Fibroblast of skin of right quadriceps (primary cell): ENCODE measurements at places on chromosomes 3 and 15.
A peak's percentile ranks its signal among the peaks of the same experiment; 100 is the strongest.

DNA sequence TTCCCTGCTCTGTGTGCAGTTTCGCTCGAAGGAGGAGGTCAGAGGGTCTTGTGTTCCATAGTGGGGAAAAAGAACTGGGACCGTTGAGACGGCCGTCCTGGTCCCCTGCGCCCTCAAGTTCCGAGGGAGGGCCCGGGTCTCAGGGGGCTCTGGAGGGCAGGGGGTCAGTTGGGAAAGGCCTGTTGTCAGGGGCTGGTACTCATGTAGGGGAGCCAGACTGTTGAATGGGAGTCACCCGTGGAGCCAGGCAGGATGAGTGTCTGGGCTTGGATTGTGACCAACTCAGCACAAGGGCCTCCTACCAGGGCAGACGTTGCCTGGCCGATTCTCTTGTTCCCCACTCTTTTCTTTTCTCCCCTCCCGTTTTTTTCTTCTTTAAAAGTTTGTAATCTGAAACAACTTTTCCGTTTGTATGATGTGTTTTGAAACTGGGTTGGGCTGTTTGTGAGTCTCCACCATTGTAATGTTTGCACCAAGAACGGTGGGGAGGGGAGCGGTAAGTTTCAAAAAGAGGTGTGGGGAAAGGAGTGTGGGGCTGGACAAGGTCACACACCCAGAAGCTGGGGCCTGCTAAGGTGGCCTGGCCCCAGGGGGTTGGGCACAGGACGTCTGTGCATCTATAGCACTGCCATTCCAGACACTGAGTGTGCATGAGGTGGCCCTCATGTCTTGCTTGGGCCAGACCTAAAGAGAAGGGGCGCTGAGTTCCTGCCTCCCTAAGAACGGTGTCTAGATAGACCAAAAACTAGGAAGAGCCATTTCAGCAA lies 1.1 kb downstream of the CMTM7 start:
- DNase-seq, result peak; percentile 48

GRCh38 chr3:102105193-102105592 lies 255.9 kb downstream of the NFKBIZ start:
- DNase-seq, result no peak

GRCh38 chr3:155196131-155197021 lies 97.1 kb downstream of the STRIT1 start:
- no peak for DNase-seq

DNA sequence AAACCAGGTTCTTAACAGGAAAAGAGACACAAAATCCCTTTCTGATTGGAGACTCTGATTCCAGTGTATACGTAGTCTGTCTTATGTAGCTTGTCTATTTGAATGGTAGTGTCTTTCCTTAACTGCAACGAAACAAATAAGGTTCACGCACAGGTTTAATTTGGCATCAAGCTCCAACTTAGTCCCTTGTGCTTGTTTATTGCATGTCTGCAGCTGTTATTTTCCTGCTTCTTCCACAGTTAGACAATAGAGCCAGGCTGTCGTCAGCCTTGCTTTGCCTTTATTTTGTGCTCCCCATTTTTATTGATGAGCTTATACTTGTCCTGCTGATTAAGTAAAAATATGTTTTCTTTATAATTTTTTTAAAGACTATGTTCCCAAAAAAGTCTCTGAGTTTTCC lies 152.7 kb upstream of the CDIN1 start:
- no peak for DNase-seq

DNA sequence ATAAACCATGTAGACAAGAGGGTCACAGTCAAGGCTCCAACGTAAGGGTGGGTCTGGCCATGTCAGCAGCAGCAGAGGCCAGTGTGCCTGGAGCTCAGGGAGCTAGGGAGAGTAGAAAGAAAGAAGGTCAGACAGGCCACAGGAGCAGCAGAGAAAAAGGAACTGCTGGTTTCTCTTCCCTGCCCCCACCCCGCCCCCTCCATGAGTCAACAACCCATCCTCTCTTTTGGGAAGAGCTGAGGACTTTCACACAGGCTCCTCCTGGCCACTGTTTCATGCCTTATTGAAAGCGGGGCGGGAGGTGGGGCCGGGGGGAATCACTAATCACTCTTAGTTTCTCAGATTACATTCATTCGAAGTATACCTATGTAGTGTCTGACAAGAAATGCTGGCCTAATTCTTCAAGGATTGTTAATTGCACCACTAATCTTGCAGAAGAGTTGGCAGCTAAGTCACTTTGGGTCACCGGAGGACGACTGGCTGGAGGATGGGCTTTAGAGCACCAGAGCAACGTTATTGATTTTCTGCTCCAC lies 9.1 kb upstream of the SCG3 start:
- no peak for DNase-seq

GRCh38 chr15:45121706-45122417 lies 7.7 kb downstream of the DUOXA2 start:
- peak; percentile 86 for DNase-seq

- DNase-seq, result peak; percentile 57
Observed at GRCh38 chr3:71062952-71063772, 520.4 kb downstream of the FOXP1 start.

GRCh38 chr15:94412979-94413746 lies 181.8 kb downstream of the MCTP2 start:
- peak; percentile 20 for DNase-seq

GRCh38 chr15:22786868-22787698 lies 639 bp downstream of the NIPA1 start:
- DNase-seq, result peak; percentile 11

GRCh38 chr15:73387507-73388255 lies 18.9 kb upstream of the HCN4 start:
- peak; percentile 25 for DNase-seq

DNA sequence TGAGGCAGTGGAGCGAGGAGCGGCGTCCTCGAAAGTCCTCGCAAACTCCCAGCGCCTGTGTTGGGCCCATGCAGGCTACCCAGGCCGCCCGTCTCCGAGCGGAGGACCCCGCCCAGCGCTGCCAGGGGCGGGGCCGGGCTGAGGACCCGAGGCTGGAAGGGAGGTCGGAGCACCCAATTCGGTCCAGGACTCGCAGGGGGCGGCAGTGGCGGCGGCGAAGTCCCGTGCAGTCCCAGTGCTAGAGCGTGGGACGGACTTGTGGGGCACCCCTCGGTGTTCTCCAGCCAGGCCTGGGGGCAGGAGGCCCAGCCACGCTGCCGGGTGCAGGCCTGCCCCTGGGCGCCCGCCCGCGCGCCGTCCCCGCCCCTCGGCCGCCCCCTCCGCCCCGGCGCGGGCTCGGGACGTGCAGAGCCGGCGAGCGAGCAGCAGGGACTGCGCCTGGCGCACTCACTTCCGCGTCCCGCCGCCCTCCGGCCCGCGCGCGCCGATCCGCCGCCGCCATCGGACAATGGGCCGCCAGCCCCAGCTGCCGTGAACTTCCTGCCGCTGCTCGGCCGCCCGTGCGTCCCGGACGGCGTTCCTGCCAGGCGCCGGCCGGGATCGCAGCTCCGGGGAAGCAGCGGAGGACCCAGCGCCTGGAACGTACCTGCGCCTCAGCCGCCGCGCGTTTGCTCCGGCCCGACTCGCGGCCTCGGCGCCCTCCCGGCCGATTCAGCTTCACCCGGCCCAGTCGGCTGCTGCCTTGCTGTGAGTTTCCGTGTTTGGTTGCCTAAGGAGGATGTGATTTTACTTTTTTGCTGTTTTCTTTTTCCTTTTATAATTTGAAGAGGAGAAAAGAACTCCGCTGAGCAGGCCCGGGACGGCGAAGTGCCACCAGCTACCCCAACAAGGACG lies 596 bp upstream of the LIMD1 start:
- DNase-seq, result peak; percentile 76

GRCh38 chr3:20622304-20622703 lies 436.3 kb upstream of the SGO1 start:
- peak; percentile 96 for DNase-seq

DNA sequence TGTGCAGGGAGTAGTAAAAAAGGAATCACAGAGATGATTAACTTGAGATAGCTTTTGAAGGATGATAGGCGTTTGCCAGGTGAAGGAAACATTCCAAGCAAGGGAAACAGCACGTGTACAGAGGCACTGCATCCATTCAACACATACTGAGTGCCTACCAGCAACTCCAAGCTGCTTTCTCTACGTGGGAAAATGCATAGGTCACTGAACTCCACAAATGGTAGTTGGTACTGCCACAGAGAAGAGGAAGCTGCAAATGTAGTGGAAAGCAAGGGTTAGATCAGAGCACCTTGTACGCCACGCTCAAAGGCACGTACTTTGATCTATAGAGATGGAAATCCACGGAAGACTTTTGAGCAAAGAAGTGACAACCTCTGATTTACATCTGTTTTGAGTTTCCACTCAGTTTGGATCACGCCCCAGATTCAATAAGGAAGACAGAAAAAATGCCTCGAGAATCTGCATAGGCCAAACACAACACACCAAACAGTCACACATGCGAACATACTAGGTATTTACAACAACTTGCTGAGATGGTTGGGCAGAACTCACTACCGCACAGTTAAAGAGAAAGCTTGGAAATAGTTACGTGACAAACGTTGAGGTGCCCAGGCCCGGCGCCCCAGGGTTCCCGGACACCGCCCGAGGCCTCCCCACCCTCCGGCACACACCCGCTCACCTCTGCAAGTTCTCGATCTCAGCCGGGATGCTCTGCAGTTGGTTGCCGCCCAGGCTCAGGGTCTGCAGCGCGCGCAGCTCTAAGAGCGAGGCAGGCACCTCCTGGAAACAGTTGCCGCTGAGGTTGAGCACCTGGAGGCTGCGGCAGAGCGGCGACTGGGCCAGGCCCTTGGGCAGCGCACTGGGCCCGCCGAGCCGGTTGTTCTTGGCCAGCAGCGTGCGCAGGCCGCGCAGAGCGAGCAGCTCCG lies 826 bp downstream of the LRRC58 start:
- DNase-seq, result no peak

DNA sequence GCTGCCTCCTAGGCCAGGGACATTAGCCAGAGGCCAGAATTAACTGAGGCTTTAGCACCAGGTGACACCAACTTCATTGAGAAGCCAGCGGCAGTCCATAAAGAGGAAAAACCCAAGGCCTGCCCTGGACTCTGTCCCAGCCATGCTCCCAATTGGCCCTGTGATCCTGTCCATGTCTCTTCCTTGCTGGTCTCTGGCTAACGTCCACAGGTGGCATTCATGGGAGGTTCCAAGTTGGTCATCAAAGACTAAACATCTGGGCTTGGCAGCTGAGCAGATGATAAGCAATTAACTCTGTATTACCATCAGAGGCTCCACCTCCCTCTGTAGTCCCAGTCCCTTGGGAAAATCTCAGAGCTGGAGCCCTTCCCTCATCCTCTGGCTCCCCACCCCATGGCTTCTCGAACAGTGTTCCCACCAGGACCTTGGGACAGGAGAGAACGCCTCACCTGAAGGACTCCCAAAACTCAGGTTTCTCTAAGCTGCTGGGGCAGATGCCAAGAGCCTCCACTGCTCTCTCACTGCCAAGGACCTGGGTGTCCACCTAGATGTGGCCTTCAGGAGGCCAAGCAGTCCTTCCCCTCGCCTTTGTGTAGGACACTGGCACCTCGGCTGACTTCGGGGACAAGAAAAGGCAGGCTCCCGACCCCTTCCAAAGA lies 40.4 kb downstream of the GOLGA6A start:
- no peak for DNase-seq

DNA sequence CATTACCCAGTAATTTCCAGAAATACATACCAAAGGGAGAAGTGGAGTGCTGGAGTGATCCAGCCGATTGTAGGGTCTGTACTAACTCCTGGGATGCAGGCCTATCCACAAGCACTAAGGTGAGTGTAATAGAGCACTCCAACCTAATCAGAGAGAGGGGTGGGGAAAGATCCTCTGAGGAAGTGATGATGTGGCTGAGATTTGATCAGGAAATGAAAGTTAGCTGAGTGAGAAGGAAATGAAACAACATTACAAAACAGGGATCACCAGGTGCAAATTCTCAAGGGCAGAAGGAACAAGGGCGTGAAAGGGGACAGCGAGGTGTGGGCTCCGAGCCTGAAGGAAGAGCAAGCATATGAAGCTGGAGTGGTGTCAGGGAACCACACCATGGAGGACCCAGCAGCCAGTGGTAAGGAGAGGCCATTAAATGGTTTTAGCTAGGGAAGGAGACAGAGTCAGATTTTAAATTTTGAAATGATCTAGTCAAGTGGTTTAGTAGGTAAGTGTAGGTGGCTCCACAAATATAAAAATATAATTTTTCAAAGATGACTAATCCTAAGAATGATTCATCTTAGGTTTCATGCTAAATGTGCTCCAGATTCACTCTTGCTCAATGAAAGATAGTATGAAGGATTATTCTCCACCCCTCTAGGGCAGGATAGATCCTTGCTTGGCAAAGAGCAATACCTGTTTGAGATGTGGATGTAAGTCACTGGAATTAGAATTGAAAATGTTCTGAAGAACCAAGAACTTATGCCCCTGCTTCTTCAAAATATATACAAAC lies 348.7 kb downstream of the TBL1XR1 start:
- DNase-seq, result no peak

- no peak for DNase-seq
Observed at GRCh38 chr3:160956785-160957184, 148.4 kb downstream of the B3GALNT1 start.

GRCh38 chr3:34856081-34856947 lies 783.0 kb upstream of the ARPP21 start:
- peak; percentile 31 for DNase-seq

DNA sequence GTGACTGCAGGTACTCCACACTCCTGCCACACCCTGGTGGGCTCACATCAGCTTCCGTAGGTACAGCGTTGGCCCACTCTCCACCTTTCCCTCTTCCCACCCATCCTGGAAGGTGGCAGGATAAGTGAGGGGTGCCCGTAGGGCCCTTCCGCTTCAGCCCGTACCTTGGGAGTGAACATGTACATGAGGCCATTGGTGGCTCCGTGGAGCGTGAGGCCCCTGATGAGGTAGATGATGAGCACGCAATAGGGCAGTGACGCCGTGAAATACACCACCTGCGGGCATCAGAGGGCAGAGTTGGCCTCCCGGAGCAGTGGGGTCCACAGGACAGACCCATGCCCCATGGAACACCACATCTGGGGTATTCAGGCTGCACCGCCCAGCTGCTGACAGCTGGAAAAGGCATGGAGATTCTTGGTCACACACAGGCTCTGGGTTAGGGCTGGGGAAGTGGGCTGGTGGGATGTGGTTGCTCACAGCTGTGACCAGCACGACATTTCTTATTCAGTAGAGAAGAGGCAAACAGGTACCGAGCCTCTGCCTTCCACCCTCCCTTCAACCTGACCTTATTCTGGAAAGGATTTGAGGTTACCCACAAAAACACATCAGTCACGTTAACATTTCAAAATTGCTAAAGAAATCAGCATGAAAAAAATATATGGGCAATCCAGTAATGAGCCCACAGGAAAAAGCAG lies 23.8 kb downstream of the SLC6A20 start:
- DNase-seq, result no peak

GRCh38 chr3:40780291-40780924 lies 255.6 kb downstream of the ZNF621 start:
- peak; percentile 10 for DNase-seq

GRCh38 chr3:123947482-123947881 lies 13.5 kb downstream of the CCDC14 start:
- DNase-seq, result no peak

GRCh38 chr3:102206511-102207031 lies 228.2 kb upstream of the ZPLD1 start:
- DNase-seq, result peak; percentile 80

DNA sequence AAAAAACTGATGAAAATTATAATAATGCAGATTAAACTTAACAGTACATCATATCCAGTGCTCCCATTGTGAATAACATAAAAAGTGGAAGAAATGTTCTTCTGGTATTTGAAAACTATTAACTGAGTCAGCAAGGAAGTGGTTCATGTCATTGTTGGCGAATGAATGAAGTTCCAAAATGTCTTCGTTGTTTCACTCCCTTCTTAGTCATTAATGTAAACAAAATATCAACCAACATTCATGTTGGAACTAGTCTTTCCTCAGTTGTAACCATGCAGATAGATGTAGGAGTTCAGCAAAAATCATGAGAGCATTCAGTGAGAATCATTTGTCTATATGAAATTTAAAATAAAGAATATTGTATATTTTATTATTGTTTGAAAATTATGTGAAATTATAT lies 44.1 kb upstream of the ICE2 start:
- DNase-seq, result peak; percentile 47

- DNase-seq, result no peak
Observed at GRCh38 chr15:88133795-88134194, 122.7 kb downstream of the NTRK3 start.
